NCI-H1417 treated with DMSO at 0.1 percent for 48 hours (cell line): ENCODE measurements at places on chromosomes 1 and 21.

GRCh38 chr1:235763962-235764361, 102.7 kb downstream of the LYST start:
- no peak for DNase-seq

GRCh38 chr1:29416267-29417146, 180.2 kb downstream of the PTPRU start:
- DNase-seq: no peak

DNA sequence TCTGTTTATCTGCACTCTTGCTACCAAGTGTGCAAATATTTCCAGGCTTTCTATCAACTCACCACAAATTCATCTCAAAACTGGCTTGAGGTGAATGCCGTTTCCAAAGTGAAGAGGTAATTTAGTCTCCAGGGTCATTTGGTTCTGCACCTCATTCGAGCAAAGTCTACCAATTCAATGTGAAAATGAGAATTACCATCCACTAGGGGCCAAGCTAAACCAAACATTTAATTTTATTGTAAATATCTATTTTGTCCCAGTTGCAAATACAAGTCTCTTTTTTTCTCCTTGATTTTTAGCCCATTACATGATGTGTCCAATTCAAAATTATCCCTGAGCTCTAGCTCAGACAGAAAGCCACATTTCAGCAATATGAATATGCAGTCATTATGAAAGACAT, 152.3 kb upstream of the PTBP2 start:
- no peak for DNase-seq

DNA sequence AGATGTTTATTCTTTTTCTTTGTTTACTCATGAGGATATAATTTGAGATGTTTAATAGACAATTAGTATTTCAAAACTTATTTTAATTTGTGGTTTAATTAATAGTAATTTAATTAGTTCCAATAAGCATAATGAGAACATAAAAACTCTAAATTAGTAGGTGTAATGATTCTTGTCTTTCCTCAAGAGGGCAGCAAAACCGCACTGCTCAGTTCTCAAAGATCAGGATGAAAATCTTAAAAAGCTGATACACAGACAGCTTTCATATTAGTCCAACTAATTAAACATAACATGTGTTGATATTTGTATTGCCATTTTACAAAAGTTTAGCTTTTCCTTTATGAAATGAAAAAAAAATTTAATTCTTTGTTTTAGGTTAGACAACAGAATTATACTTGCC, 106.7 kb upstream of the C21orf91 start:
- DNase-seq: peak; percentile 37

DNA sequence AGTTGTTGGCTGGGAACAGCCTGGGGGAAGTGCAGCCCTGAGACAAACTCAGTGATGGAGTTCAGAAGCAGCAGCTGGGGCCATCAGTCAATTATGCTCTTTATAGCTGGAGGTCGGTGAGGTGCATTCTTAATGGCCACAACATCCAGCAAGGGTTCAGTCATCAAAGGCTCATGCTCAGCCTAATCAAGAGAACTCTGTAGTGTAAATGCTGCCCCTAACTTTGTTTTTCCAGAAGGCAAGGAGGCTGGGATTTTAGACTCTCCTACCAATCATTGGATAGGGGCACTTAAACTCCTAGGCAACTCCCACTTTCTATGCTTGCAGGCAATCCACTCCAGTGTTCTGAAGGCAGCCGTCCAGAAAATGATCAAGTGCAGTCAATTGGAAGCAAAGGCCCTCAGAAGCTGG, 15.0 kb upstream of the RGS4 start:
- no peak for DNase-seq

DNA sequence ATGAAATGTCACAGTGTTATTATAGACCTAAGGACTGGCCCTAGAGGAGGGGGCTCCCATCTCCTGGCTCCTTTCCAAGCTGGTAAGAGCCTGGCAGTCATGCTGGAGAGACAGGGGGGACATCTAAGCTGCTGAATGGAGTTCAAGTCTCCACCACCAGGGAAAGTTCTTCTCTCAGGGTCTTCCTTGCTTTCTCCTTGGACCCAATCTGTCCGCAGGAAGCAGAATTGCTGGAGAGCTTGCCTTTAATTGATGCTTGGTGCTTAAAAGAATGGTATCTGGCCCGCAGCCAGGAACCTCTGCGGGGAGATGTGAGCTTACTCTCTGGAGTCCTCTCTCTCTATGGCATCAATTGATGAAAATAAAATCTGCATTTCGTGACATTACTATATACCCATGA, 25.1 kb downstream of the IRF2BP2 start:
- no peak for DNase-seq

- DNase-seq: no peak
These were observed 97.4 kb downstream of the MRPL39 start for GRCh38 chr21:25509862-25510261.

DNA sequence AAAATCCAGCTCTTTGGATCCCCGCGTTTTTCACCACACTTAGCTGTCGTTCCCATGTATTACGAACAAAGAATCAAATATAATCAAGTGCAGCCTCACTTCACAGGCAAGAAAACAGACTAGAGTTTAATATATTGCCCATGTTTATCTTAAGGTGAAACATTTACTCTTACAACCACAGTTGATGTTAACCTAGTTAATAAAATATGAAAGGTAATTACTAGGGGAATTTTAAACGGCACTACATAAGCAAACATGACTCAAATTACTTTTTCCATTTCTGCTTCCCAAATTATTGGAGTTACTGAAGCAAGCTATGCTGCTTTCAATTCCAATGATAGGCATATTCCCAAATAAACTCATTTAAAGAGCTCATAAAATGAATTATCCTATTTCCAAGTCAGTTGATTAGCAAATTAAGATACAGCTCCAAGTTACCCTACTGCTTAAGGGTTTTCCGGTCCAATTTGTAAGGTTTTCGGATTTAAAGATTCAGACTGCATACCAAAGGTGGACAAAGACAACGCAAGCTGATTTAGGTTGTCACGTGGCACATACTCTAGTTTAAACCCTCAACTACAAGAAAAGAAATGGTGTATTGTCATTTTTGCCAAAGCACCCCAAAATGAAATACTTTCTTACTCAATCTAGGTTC, 5.9 kb downstream of the COX20 start:
- no peak for DNase-seq

DNA sequence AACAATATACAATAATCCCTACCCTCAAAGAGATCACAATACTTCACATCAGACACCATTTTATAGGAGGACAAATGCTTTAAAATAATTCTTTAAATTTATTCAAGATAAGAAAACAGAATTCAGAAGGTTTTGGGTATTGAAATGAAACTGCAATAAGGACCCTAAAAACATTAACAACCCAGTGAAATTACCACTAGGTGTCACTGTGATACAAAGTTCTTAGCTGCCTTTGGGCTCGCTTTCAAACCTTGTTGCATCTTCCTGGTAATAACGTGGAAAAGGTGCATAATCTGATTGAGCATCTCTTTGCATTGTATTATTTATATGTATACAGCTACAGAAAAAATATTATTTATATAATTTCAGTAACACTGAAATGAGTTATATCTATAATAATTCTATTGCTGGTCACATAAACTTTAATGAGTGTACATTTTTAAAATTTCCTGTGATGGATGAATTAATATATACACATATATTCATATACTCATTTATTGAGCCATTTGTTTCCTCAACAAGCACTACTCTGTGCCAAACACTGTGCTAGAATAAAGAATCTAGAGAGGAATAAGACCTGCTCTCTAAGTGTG, 185.2 kb downstream of the FAF1 start:
- DNase-seq: peak; percentile 31

GRCh38 chr21:36288651-36289243, 31.2 kb upstream of the MORC3 start:
- no peak for DNase-seq

- DNase-seq: no peak
These were observed 482 bp downstream of the GRIK1 start for GRCh38 chr21:29939104-29939923.

DNA sequence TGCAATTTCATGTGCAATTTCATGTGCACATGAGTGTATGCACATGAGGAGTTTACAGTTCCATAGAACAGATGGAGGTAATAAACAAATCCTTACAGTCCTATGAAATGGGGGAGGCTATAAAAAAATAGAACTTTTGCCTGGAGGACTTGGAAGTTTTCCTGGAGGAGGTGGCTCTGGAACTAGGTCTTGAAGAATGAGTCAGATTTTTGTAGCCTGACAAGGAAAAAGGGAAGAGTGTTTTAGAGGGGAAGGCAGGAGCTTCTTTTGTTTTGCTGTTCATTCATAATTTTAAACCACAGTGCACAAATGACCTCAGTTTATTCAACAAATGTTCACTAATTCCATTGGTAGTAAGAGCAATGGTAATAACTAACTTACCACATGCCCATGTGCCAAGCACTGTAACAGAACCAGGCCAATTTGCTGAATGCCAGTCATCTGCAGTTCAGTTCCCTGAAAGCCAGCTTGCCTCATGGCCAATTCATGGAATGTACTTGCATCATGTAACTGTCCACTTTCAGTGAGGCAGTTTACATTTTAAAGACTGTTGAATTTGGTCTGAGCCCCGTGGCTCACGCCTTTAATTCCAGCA, 2.7 kb downstream of the DIO1 start:
- no peak for DNase-seq

DNA sequence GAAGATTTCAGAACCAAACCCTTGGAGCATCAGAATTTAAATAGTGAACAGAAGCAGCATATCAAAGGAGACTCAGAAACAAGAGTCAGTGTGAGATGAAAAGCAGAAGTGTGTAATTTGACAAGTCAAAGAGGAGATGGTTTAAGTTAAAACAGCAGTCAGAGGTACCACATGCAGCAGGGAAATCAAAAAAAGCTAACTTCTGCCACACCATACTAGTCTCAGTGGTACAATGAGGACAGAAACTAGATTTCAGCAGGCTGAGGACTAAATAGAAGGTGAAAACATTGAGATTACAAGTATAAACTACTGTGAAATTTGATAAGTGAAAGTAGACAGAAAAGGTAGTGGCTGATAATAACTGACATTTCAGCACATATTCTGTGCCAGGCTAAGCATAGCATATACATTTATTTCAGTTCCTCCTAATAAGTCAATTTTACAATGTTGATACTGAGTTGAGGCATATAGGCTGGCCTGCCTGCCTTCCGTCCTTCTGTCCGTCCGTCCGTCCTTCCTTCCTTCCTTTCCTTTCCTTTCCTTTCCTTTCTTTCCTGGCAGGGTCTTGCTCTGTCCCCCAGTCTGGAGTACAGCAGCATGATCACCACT, 12.6 kb downstream of the SUCO start:
- no peak for DNase-seq

- DNase-seq: no peak
These were observed 1.7 kb upstream of the TMEM50B start for GRCh38 chr21:33481314-33481943.

DNA sequence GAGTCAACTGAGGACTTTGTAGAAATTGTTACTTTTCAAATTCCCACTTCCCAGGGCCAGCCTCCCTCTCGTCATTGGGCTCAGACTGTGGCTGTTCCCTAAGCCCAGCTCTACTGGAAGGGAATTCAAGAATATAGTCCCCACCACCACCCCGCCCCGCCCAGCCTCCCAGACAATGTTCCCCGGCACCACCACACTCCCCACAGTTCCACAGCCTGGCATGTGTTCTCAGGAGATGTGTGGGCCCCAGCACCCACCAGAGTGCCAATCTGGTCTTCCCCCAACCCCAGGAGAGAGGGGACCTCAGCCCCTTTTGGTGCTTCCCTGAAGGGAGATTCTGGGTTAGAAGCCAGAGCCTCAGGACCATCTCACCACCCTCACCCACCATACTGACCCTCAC, 120.1 kb downstream of the SYT2 start:
- DNase-seq: no peak

DNA sequence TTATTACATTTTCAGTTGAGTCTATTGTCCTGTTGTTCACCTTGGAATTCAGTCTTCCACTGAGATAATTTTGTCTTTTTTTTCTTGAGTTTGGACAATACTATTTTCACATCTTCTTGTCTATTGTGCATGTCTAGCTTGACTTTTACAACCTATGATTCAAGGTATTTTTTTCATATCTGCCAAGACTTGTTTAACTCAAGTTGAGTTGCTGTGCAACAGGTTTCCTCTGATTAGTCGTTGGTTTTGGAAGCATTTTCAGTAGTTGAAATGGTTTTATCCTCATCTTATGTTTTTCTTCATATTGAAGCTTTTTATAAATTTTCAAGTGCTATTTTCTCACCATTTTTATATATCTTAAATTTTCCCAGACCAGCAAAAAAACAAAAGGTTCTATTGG, 103.6 kb downstream of the SCMH1 start:
- DNase-seq: no peak

DNA sequence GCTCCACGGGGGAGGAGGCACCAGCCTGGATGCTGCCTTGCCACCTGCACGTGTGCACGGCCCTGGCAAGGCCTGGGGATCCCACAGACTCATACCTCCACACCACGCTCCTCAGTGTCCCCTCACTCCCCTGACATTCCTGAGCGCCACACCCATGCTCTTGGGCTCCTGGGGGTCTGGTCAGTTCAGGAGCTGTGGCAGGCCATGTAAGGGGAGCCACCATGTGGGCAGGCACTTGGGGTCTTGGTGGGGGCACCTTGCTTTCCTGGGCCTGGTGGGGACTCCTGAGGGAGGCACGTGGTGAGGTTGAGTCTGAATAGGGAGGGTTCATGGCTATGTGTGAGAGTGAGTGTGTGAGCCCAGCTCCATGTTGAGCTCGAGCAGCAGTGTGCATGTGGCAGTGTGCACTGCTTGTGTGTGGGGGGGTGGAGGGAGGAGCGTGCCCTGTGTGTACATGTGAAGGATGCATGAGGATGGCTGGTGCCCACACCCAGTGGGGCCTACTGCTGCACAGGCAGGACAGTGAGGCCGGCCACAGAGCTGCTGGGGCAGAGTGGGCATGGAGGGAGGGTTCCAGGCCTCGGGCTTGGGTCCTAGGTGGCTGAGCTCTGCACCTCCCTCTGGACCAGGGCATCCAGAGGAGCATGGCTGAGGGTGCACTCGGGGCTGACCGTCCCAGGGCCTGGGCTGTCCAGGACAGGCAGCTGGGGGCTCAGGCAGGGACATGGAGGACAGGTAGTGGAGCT, 1.6 kb downstream of the GJC2 start:
- DNase-seq: no peak
